NCI-H748 treated with DMSO at 0.1 percent for 48 hours (cell line): ENCODE measurements at places on chromosomes 11 and 22.
A peak's percentile ranks its signal among the peaks of the same experiment; 100 is the strongest.

GRCh38 chr11:133928628-133929059, 28.1 kb downstream of the IGSF9B start:
- peak; percentile 2 for DNase-seq

DNA sequence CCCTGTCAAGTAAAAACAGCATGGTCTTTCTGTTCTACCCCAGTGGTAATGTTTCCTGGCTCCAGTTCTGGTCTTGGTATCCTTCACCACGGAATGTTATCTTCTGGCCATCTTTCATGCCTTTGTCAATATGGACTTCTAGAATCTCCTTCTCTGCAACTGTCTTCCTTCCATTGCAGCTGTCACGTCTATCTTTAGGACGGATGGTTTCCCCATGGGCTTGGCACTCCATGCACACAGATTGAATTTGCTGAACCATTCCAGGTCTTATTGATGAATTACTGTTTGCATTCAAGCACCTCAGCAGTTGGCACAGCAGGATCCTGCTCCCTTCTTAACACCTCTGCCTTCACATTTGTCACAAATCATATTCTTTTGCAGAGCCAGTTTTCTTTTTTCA, 44.9 kb upstream of the SLC25A18 start:
- DNase-seq, result no peak

GRCh38 chr11:102413497-102413896, 39.1 kb downstream of the TMEM123 start:
- DNase-seq, result no peak

DNA sequence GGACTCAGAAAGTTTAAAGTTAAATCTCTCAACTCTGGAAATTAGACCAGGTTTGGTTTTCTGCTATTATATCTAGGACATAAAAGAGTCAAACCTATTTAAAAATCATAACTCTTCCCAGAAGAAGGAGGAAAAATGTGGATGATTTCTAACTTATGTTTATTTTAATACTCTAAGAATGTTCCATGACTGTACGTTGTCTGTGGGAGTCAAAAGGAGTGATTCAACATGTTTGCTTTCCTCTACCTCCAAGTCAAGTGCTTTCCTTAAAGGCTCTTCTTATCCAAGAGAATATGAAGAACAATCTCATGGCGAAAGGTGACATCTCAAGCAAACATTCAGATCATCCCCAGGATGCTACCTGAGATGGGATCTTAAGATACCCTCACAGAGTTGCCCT, 21.6 kb downstream of the OR51E1 start:
- DNase-seq, result no peak

GRCh38 chr11:45285930-45286632, at the start of gene SYT13:
SYT13 (minus strand) TSS chr11:45286341; CDS start chr11:45286207, 134 bp downstream.
- no peak for DNase-seq

DNA sequence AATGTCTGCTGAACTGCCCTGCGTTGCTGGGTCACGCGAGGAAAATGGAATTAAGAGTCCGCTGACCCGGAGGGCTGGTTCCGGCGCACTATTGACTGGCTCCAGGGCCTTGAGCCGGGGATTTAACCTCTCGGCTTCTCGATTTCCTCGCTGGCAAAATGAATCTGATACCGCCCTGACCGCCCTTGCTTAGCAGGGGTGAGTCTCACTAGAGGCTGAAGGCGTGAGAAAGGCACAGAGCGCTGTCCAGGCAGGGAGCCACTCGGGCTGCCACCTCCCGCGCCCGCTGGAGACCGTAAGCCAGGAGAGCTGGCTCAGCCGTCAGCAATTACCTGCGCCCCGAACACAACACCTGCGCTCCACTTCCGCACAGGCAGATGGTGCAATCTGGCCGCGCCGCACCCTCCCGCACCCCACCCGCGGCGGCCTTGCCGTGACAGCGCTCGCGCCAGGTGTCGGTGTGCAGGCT, 65.6 kb downstream of the BUD13 start:
- peak; percentile 25 for DNase-seq

DNA sequence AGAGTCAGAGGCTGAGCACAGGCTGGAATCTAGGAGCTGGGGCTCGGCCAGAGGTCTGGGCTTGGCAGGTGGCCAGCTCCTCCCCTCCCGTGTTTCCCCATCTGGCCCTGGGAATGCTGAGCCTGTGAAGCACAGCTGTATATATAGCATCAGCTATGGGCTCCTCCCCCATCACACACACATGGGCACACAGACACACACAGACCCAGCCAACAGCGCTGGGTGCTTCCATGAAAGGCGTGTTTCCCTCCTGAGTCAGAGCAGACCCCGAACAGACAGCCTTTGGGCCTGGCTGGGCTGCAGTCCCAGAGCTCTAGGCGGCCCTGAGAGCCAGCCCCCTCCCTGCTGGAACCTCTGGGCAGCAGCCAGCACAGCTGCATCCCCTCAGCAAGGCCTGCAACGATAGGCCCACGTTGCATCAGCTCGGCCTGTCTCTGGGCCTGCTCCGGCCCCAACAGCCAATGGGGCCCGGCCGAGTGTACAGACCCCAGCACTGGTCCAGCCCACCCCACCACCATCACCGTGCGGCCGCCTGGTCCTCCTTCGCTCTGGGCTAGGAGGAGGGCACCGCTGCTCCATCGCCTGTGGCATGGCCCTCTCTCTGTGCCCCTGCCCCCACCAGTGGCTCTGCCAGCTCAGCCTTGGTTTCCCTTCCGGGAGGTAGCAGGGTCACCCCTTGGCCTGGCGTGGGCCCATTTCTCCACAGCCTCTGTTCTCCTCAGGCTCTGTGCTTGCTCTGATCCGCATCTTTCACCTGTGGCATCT, 7.6 kb upstream of the SERPINH1 start:
- DNase-seq, result no peak
